ENCODE measurements at places on chromosomes 6 and 20.
A peak's percentile ranks its signal among the peaks of the same experiment; 100 is the strongest.

DNA sequence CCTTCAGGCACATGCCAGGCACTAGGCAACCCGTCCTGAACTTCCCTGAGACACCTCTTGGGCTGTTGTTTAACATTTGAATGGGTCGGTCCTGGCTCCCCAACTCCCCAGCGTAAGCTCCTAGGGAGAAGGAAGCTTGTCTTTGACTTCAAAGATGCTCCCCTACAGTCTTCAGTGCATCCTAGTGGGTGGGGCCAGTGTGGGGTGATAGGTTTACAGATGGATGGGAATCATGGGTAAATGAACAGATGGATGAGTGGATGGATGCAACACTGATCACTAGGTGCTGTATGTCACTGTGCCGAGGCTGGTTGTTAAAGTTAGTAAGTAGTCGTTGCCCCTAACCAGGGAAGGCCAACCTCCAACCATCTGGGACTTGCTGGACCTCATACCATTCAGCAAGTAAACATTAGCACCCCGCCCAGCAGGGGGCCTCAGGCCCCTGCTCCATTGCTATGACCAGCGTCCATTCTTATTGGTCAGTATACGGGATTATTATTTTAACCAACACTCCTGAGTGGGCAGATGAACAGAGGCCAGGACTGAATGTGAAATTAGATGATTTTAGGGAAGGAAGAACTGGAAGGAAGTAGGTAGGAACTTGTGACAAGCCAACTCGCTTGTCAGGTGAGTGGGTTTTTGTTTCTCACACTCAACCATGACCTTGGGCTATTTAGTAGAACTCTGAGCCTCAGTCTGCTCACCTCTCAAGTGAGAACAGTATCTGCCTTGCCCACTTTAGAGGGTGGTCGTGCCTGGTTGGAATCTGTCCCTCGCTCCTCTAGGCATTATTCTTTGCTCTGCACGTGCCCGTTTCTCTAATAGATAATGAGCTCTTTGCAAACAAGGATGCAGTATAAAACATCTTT, 82.9 kb upstream of the FOXP4 start:
- DNase-seq = peak; percentile 65

DNA sequence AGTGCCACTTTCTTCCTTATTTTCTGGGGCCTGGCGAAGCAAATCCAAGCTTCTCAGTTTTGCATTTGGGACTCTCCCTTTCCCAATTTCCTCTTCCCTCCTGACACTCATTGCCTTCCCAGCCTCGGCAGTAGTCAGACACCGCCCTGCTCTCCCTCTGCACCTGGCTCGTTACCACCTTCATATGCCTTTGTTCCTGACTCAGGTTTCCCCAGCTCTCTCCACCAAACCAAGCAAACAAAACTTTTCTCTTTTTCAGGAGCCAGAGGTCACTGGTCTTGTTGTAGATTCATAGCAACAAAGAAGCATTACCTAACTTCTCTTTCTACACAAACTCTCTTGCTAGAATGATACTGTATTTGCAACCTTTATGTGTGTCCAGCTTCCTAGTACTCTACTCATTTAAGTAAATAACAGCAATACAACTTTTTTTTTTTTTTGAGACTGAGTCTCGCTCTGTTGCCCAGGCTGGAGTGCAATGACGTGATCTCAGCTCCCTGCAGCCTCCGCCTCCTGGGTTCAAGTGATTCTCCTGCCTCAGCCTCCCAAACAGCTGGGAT, 9.0 kb upstream of the ZC3H12D start:
- no peak for DNase-seq

- no peak for DNase-seq
Measured at GRCh38 chr6:127576874-127577273, at the start of gene C6orf58. C6orf58 (plus strand) TSS chr6:127577174; CDS start chr6:127577186, 12 bp downstream.

DNA sequence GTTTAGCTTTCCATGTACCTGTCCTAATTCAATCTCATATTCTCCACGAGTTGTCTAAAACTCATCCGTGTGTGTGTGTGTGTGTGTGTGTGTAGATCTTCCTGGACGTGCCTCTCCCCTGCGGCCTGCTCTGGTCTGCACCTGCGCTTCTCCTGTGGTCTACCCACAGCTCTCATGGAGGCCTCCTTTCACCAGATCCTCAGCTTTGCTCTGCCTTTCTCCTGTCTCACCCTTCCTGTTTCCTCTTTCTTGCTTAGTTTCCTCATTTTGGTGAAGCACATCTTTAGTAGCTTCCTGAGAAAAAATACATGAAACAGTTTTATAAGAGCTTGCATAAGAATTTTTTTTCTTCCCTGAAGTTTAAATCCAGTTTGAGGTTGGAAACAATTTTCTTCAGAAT, 18.1 kb downstream of the SLX4IP start:
- DNase-seq = peak; percentile 41

- DNase-seq = peak; percentile 87
Measured at GRCh38 chr20:40868551-40869217, 159.9 kb upstream of the TOP1 start.

DNA sequence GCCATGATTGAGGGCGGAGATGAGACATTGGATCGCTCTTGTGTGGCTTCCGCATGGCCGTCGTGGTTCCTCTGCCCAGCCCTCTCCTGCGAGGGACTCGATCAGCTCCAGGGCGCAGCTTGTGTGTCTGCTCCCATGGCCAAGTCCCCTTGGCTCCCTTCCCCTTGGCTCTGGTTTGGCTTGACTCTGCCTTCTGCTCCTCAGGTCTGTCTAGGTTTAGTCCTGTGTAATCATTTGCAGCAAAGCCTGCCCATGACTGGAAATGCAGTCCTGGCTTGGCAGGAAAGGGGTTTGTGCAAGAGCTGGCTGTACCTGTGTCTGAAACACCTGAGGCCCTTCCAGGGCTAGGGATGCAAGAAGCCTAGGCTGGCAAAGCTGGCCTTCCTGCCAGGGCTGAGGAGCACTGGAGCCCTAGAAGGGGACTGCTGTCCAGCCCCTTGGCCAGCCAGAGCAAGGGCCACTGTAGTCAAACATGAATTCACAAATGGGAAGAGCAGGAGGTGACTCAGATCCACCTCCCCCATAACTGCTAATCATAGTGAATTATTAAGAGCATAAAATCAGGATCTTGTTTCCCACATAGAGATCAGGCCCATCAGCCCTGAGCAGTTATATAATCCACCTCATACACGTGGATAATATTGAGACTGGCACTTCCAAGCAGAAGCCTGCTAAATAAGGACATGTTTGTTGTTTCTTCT, 196.8 kb downstream of the FARS2 start:
- DNase-seq = peak; percentile 83

DNA sequence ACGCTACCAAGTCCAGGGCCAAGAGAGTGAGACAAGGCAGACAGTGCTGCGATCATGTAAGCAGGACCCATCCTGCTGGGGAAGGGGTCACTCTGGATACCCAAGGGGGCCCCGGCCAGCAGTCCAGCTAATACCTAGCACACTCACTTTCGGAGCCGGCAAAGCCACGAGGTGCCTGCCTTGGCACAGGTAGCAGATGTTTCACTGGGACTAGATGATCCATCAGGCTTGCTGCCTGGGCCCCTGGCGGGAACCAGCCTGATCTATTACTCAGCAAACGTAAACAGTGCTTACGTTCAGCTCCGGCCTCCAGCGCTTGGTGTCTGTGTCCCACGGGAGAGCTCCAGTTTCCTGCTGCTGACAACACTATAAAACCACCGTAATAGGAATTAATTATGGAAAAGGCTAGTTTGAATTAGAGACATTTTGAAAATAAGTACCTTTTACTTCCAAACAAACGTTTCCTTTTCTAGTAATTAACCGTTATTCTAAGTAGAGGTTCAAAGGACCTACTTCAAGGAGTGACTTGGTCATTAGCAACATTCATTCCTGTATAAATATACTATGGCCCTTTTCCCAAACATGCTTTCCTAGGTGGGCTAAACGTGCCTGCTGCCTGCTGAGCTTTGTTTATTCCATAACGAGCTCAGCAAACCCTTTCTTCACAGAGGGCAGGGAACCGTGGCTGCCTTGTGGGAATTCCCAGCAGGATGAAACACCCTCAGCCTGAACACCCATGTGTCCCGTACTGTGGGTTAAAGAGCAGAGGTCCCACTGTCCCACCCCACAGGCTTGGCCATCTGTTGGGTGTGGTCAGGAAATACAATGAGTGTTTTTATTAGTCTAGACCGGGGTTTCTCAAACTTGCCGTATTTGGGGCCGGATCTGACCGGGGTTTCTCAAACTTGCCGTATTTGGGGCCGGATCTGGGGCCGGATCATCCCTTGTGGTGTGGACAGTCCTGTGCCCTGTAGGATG, 18.4 kb downstream of the SLC22A23 start:
- peak; percentile 56 for DNase-seq

GRCh38 chr6:44275749-44276648, 5.7 kb downstream of the TMEM151B start:
- no peak for DNase-seq

DNA sequence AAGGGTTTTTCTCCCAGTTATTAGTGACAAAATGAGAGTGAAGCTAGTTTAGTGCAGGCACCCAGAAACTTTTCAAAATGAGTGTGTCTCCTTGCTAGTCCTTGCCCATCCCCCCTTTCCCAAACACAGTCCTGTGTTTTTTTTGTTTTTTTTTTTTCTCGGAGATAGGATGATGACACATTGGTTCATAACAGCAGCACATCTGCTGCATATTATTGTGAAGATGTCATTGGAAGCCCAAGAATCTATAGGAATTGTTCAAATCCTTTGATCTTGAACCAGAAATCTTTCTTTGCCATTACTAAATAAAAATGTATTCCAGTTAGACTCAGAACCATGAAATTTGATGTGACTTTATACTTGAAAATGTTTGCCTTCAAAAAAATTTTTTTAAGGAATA, 162.4 kb downstream of the FRK start:
- no peak for DNase-seq

- DNase-seq = no peak
Measured at GRCh38 chr20:35129647-35130069, 17.5 kb downstream of the EDEM2 start.
